Cortex of kidney (tissue), 1 donor: ENCODE measurements at places on chromosomes 5 and 9.

GRCh38 chr9:126953041-126953809 lies 38.6 kb downstream of the RALGPS1 start:
- no peak for DNase-seq

DNA sequence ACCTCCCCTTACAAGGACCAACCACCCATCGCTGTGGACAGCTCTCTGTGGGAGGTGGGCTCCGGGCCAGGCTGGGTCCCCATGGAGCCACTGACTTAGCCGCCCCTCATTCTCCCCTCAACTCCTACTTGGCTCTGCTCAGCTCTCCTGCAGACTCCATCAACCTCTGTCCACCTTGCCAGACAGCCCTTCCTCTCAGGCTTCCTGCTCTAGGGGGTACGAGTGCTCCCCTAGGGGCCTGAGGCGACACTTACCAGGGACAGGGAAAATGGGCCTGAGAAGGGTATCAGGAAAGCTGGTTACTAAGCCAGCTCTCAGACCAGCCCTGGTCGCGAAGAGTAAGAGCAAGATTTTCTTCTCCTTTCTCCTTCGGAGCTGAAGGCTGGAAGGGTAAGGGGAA lies 43.9 kb downstream of the SHB start:
- DNase-seq = no peak

- no peak for DNase-seq
Measured at GRCh38 chr5:106014262-106014661, 1656.5 kb downstream of the EFNA5 start.

DNA sequence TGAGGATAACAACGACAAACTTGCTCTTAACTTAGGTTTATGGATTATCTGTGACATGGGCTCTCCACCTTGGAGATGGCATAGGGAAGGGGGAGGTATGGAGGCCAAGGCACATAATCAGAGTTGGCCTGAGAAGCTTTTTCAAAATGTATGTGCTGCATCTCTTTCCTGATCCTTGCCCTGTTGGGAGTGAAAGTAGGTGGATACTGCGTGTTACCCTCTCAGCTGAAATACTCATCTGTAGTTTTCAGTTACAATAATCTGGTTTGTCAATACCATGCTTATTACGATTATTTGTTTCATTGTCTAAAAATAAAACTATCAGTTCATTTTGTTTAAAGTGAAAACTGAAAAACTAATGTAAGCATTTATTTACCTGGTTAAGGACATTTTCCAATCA lies 86.7 kb downstream of the SLC44A1 start:
- DNase-seq = no peak

GRCh38 chr9:95753762-95754465 lies 121.6 kb upstream of the ERCC6L2 start:
- no peak for DNase-seq
